Natural killer cell (primary cell): ENCODE measurements at places on chromosomes 7 and 10. TPM values are rescaled to one million over a fixed set of nuclear protein-coding genes. Genes with fewer than 3 reads are reported as not detected.

GRCh38 chr10:27717861-27718260, 27.8 kb downstream of the MKX start:
- no peak overlapping the region for H3K4me3 ChIP-seq
- H3K4me1 ChIP-seq = no peaks in the 10 kb centered on the region
- no peak overlapping the region for H3K27ac ChIP-seq
- H3K27me3 ChIP-seq = peaks cover 5% of the 10 kb centered on the region
- no peak for DNase-seq

GRCh38 chr7:114879554-114879953, 42.3 kb upstream of the MDFIC start:
- H3K27ac ChIP-seq = no peak overlapping the region
- H3K4me3 ChIP-seq = no peak overlapping the region
- DNase-seq = no peak
- no peaks in the 10 kb centered on the region for H3K27me3 ChIP-seq

LIPF gene
- not detected for total RNA-seq

FAM180A gene
- total RNA-seq = not detected

GRCh38 chr7:34104992-34105391, 199.7 kb downstream of the BMPER start:
- H3K4me3 ChIP-seq = no peak overlapping the region
- no peak for DNase-seq
- H3K36me3 ChIP-seq = no peaks in the 10 kb centered on the region
- H3K27me3 ChIP-seq = no peaks in the 10 kb centered on the region
- H3K4me1 ChIP-seq = no peaks in the 10 kb centered on the region
